Right forelimb (tissue), 1 donor: ENCODE measurements at places on chromosomes 13 and 19.

- DNase-seq: no peak
Observed at GRCh38 chr19:49772850-49773432, 6.1 kb downstream of the AP2A1 start.

DNA sequence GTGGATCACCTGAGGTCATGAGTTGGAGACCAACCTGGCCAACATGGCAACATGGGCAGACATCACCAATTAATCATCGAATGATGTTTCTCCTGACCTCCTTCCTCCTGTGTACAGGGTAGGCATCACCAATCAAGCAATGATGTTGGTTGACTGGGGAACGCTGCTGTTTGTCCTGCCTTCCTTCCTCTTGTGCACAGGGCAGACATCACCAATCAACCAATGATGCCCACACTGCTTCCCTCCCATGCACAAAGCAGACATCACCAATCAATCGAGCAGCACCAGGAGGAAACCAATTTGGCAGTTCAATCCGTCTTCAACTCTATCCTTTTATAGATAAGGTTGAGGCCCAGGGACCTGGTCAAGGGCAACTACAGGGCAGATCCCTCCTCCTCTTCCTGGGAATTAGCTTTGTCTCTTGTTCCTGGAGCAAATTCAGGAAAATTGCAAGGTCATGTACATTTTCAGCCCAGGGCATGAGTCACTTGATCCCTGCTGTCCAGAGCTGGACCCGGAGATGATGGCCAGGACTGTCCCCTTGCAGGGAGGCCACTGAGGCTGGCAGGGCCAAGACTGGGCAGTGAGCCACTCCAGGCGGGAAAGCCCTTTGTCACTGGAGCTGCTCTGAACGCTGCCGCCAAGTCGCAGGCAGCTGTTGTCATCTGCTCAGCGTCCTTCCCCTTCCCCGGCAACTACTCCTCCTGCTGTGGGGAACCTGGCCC lies 5.3 kb upstream of the CSNK1G2 start:
- DNase-seq: peak; percentile 54

DNA sequence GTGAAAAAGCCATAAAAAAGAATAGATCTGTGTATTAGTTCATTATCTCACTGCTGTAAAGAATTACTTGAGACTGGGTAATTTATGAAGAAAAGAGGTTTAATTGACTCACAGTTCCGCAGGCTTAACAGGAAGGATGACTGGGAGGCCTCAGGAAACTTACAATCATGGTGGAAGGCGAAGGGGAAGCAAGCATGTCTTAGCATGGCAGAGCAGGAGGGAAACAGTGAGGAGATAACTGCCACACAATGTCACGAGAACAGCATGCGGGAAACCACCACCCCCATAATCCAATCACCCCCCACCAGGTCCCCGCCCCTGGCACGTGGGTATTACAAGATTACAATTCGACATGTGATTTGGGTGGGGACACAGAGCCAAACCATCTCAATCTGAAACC lies 39.1 kb upstream of the EEF1AKMT1 start:
- no peak for DNase-seq

- DNase-seq: no peak
Observed at GRCh38 chr13:25806264-25806974, 245.4 kb downstream of the SHISA2 start.

DNA sequence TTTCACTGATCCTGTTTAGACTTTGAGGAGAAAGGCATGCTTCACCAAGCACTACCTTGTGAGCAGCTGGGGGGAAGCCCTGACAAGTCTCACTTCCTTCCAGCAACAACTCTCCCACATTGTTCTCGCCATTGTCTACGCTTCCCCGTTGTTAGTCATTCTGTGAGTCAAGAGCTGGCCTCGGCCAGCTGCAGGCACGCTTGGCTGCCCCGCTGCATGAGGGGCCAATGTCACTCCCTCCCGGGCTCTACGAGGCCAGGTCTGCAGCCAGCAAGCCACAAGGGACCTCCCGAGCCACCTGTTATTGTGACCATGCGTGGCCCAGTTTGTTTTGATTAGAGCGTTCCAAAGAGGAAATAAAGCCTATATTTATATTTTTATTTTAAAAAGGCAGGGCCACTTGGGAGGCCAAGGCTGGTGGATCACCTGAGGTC lies 220.9 kb downstream of the FOXO1 start:
- no peak for DNase-seq

GRCh38 chr13:21465710-21466160 lies 6.6 kb upstream of the ZDHHC20 start:
- no peak for DNase-seq
